NCI-H187 (cell line): ENCODE measurements at places on chromosomes 2 and 18.
A peak's percentile ranks its signal among the peaks of the same experiment; 100 is the strongest.

- DNase-seq, result no peak
Measured at GRCh38 chr2:224925810-224926100, 116.5 kb downstream of the DOCK10 start.

- DNase-seq, result no peak
Measured at GRCh38 chr2:37742286-37742685, 70.8 kb upstream of the CDC42EP3 start.

GRCh38 chr2:168185583-168186274 lies 61.7 kb downstream of the STK39 start:
- no peak for DNase-seq

GRCh38 chr2:220696280-220696669 lies 875.8 kb downstream of the EPHA4 start:
- no peak for DNase-seq

GRCh38 chr2:104872866-104873688 lies 19.2 kb downstream of the POU3F3 start:
- DNase-seq, result no peak

DNA sequence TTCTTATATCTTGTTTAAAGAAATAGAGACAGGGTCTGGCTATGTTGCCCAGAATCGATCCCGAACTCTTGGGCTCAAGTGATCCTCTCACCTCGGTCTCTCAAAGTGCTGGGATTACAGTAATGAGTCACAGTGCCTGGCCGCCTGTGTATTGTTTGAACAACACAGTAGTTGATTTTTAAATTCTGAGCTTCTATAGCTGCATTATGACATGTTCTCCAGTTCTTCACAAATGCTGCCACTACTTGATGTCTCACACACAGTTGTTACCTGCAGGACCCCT lies 7.7 kb upstream of the RHOB start:
- DNase-seq, result no peak

DNA sequence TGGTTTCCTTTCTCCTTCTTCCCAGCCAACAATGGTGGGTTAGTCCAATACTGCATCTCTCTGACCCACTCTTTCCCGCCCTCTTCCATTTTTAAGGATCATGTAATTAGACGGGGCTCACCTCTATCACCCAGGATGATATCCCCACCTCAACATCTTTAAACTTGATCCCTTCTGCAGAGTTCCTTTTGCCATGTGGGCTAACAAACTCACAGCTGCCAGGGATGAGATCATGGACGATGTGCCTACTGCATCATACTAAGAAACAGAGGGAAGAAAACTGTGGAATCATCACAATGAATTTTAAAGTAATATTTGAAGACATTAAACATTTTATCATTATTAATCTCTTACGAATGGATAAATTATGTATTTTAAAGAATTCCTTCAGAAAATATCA lies 183.5 kb downstream of the RDH14 start:
- DNase-seq, result no peak

DNA sequence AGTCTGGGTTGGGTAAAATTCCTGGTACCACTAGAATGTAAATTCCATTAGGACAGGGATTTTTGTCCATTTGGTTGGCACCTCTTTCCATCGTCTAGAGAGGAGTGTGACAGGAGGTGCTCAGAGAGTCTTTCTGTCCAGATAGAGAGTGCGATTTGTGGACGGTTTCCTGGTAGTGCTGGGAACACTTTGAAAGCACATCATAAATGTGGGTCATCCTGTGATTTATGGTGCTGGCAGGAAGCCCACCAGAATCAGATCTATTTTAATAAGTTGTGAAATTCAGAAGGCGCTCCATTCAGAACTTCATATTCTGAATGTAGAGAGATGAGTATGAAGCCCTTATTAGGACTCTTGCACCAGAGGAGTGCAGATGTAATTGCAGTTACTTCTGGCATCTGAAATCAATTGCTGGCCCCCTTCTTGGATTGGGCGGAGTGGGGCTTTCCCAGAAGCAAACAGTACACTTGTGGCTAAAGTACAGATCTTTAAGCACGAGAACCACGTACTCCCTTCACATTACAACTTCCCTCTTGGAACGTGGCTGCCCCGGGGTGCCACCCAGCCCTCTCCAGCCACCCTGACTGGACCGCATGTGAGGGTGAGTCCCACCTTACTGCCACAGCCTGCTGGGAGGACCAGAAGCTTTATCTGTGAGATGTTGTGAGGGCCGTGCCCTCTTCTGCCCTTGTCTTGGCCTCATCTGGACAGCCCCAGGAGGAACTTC lies 243.2 kb downstream of the MYO3B start:
- DNase-seq, result no peak

- DNase-seq, result no peak
Measured at GRCh38 chr18:38709122-38709521, 1143.5 kb upstream of the CELF4 start.

DNA sequence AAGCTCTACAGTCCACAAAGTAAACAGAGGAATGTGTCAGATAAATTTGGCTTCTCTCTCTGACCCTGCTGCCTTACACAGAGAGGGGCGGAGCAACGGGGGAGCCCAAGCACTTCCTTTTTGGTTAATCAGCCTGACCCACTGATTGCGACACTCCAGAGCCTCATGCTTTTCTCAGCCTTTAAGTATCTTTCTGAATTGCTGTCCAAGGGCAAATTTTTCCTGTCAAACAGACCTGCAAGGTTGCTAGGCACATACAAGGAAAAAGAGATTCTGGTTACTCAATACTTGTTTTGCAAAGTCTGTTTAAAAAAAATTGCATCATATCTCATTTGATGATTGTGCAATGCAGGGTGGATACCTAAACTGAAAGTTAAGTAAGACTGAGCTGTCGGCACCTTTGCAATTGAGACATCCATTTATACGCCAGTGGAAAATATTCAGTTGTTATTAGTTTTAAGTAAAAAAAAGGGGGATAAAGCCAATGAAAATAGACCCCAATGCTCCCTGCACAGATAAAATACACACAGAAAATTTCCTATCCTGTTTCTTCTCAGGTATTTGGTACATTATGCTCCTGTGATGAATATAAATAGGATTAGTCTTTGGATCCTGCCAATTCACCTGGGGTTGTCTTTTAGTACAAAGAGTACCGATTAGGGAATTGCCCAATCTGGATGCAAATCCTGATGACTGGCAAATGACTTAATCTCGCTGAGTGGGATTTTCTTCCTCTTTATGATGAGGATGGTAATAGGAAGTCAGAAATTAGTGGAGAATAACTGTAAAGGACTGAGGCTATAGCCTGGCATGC lies 260.2 kb upstream of the TRIB2 start:
- no peak for DNase-seq

GRCh38 chr2:203720915-203721672 lies 14.7 kb downstream of the CD28 start:
- DNase-seq, result no peak

GRCh38 chr18:32848826-32849225 lies 76.0 kb upstream of the KLHL14 start:
- no peak for DNase-seq

GRCh38 chr2:7835693-7836680 lies 845.9 kb upstream of the ID2 start:
- DNase-seq, result peak; percentile 85

DNA sequence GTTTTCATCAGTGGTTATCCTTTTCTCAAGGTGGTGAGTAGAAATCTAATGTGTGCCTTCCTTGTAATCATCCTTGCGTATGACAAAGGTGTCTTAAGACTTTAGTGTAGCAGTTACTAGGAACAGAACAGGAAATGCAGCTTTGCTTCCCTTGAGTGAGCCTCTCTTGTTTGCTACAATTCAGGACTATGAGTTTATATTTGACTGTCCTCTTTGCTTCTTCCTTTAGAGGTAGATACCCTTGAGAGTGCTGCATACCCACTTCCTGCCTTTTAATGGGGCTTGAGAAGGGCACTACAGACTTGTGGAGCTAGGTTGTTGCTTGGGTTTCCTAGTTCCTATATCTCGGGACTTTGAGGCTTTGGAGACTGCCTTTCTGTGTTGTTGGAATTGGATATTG lies 3.8 kb downstream of the KCNJ13 start:
- DNase-seq, result no peak

GRCh38 chr2:198351647-198352046 lies 547.3 kb downstream of the PLCL1 start:
- no peak for DNase-seq

DNA sequence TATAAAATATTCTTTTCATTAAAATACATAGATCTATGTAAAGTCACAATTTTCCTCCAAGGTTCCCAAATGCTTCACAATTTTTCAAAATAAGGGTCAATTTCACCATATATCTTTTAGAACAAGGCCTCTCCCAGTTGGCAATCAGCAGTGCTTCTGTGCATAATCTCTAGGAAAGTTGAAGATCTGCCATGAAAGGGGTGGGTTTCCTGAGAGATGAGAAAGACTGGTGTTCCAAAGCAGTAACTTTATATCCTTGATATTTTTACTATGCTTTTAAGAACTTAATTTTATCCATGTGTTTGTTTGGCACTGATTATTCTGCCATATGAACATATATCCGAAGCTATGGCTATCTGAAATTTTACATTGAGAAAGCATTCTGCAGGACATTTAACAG lies 199.4 kb upstream of the CYP26B1 start:
- DNase-seq, result no peak

- DNase-seq, result no peak
Measured at GRCh38 chr18:9321017-9321452, 13.5 kb upstream of the TWSG1 start.

DNA sequence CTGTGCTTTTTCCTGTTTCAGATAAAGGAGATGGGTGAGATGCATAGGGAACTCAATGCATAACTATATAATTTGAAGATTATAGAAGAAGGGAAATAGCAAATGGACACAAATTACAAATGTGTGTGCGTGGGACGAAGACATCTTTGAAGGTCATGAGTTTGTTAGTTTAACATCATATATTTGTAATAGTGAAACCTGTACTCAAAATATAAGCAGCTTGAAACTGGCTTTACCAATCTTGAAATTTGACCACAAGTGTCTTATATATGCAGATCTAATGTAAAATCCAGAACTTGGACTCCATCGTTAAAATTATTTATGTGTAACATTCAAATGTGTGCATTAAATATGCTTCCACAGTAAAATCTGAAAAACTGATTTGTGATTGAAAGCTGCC lies 16.4 kb upstream of the MSH2 start:
- no peak for DNase-seq

DNA sequence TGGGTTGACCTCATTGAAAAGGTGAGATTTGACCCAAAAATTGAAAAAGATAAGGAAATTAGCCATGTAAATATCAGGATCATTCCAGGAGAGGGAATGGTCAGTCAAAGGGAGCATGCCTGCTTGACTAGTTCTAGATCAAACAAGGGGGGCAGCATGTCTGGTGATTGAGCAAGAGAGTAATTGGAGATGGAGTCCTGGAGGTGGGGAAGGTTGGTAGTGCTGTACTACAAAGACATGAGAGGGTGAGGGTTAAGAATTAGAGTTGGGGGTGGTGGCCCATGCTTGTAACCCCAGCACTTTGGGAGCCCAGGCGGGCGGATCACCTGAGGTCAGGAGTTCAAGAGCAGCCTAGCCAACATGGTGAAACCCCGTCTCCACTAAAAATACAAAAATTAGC lies 2.0 kb downstream of the MRPL30 start:
- DNase-seq, result no peak

- no peak for DNase-seq
Measured at GRCh38 chr2:2516386-2516785, 185.3 kb upstream of the MYT1L start.

DNA sequence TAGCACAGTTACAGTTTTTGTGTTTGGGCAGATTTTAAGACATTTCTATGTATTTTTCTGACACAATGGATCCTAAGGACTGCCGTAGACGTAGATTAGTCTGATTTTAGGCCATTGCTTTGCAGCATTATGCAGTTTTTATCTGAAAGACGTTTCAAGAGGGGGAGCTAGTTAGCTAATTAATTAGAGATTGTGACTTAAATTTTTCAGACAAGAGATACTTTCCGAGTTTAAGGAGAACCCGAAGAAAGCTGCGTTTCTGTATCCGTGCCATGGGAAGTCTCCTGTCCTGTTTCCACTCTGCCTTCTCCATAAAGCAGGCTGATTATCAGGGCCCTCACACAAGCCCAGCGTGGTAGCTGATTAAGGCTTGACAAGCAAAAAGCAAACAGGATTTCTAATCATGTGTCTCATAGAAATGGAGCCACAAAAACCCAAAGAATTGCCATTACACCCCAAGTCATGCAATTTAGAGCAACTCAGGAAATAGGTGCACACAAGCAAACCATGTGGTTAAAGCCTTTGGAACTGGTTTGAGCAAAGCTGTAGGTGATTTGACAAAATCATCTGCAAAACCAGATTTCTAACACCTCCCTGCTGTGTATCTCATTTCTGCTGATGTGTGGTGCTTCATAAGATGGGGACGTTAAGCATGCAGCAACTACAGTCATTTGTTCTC lies 808.1 kb downstream of the RNF144A start:
- no peak for DNase-seq

DNA sequence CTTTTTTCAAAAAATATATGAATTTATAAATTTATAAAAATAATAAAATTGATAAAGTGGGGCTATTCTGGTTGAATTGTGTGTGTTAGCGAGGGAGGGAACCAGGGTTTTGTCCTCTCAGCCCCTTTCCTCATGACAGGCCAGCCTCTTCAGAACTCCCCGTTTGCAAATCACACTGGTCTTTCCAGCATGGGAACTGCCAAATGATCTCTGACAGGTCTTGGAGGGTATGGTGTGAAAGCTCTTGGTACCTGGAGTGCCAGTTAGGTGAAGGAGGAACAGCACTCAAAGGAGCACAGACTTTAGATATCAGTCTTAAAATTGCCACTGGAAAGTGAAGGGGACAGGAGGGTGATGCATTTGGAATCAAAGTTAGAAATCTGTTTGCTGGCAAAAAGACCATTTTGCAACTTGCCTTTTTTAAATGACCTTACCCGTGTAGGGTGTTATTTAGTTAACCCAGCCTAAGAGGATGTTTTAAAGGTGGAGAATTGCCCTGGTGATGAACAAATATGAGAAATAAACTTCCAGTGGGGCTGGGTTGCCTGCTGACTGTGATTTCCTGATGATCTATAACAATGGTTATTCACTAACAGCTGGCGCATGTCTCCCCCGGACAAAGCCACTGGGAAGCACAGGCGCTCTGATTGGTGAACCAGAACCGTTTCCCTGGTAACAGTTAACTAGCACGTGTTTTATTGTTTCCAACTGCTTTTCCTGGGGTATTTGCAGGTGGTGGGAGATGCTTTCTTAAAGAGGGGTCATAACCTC lies 85.3 kb upstream of the EFEMP1 start:
- DNase-seq, result peak; percentile 68

DNA sequence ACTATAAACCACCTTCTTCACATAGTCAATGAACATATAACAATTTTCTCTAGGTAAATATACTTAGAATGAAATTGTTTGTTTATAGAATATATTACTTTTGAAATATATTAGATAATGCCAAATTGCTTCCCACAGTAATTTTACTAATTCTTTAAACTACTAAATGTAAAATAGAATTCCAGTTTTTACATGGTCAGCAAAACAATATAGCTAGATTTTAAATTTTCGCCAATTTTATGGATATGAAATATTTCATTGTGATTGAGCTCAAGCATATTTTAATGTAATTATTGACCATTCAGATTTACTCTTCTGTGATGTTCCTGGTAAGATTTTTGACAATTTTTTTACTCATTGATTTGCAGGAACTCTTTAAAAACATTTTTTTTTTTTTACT lies 444.6 kb downstream of the PARD3B start:
- DNase-seq, result no peak
